ENCODE measurements at places on chromosomes 16 and 17. TPM values are rescaled to one million over a fixed set of nuclear protein-coding genes. Genes with fewer than 3 reads are reported as not detected.

- no peak for DNase-seq
These were observed 8.1 kb downstream of the C1QL1 start for GRCh38 chr17:44959821-44960531.

GRCh38 chr17:7836596-7837407 lies 2.8 kb downstream of the KDM6B start:
- peak; percentile 54 for DNase-seq

DNA sequence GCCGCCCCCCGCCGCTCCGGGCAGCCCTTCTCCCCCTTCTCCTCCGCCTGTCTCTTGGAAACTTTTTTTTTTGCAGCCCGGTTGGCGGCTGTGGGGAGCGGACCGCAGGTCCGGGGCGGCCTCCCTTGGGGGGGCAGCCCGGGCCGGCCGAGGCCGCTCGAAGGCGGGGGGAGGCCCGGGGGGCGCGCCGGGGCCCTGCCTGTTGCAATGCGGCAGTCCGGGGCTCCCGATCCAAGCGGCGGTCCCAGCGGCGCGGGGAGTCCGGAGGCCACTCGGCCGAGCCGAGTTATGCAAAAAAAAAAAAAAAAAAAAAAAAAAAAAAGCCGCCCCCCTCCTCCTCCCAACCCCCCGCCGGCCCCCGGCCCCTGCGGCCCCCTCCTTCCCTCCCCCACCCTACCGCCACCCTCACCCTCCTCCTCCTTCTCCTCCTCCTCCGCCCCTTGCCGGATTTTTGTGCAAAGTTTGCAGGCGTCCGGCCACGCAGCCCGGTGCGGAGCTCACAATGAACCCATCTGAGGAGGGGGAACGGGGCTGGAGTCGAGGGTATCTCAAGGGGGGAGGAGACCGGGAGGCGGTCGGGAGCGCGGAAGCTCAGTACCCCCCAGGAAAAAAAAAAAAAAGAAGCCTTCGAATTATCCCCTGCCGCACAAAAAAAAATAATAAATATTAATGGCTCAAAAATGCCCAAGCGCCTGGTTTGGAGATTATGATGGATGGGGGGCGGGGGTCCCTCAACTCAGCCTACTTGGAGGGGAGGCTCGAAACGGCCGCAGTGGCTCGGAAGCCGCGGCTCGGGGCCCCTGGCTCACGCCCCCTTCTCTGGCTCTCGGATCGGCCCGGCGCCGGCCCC lies at the start of gene ZNF423:
ZNF423 (minus strand) TSS at position 291 of the 850 bp plus-strand sequence. CDS start 338 bp downstream, outside the sequence.
- DNase-seq: no peak

GRCh38 chr16:76941113-76941512 lies 249.9 kb upstream of the MON1B start:
- DNase-seq: no peak

- DNase-seq: no peak
These were observed 8.7 kb upstream of the DPEP1 start for GRCh38 chr16:89604764-89605163.

DNA sequence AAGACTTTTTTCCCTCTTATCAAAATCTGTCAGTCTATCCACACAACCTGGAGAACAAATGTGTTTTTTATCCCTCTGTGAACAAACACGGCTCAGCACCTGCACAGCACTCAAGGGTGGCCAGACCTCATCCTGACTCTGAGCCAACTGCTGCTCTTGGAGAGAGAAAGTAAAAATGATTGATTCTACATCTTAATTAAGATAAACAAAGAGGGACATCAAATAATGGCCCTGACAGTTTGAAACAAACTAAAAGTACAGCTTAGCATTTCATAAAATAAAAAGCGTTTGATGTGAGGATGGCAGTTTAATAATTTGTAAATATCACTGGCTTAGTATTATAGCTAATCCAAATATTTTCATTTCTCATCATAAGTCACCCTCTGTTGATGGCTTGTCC lies 106.2 kb downstream of the SNX11 start:
- no peak for DNase-seq

The SEPHS2 gene
- total RNA-seq: 47.8 TPM

The TP53TG3C gene
- total RNA-seq: not detected

The PRSS36 gene
- total RNA-seq: 0.42 TPM

The PPY gene
- not detected for total RNA-seq

Data from T-cell (primary cell).